ENCODE measurements at places on chromosomes 13 and 19.

- no peak for DNase-seq
These were observed 2.6 kb downstream of the P2RY11 start for GRCh38 chr19:10113964-10114650.

- DNase-seq = no peak
These were observed 34.6 kb upstream of the SLC10A2 start for GRCh38 chr13:103100830-103101229.

DNA sequence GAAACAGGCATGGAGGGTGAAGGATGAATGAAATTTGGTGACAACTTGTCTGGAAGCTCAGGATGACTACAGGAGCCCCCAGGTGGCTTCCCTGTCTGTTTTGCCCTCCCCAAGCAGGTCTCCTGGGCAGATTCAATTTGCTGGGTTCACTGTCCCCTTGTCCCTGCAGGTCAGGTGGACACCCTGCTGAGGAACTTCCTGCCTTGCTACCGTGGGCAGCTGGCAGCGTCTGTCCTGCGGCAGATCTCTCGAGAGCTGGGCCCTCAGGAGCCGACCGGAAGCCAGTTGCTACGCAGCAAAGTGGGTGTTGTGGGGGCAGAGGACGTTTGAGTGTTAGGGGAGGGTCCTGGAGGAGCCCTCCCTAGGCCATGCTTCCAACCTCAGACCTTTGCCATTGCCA lies 19.1 kb downstream of the PGLS start:
- DNase-seq = no peak

DNA sequence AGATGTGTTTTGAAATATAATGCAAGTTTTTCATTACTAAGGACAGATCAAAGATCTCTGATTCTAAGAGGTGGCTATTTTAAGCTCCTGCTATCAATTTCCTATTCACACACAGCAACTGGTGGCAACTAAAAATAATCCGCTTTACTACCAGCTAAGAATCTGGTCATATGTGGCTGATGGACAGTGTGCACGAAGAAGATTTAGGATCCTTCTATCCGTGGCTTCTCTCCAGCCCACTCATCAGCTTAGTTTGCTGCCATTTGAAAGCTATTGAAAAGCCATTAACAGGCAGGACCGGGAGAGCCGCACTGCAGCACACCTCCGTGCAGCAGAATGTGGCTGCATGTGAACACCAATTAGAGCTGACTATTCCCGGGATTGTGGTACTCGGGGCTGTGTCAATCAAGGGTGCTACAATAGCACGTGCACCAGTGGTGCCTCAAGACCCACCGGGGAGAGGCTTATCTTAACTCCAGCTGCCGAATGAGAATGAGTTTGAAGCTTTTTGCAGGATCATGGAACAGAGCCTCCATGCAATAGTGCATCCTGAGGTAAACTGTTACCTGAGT lies at the start of gene MYO16:
TSS of gene MYO16 (plus strand) at position 431 of the 572 bp plus-strand sequence. CDS start 234 bp downstream, outside the sequence.
- peak; percentile 3 for DNase-seq

GRCh38 chr13:100051070-100051469 lies 37.8 kb upstream of the PCCA start:
- no peak for DNase-seq

DNA sequence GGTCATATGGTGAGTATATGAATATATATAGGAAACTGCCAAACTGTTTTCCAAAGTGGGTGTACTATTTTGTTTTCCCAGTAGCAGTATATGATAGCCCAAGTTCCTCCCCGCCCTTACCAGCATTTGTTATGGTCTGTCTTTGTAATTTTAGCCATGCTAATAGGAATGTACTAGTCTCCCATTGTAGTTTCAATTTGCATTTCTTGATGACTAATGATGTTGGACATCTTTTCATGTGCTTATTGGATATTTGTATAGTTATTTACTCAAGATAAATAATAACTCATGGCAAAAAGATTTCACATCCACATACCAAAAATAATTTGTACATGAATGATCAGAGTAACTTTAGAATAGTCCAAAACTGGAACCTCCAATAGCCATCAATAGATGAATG lies 75.3 kb upstream of the SERP2 start:
- no peak for DNase-seq

DNA sequence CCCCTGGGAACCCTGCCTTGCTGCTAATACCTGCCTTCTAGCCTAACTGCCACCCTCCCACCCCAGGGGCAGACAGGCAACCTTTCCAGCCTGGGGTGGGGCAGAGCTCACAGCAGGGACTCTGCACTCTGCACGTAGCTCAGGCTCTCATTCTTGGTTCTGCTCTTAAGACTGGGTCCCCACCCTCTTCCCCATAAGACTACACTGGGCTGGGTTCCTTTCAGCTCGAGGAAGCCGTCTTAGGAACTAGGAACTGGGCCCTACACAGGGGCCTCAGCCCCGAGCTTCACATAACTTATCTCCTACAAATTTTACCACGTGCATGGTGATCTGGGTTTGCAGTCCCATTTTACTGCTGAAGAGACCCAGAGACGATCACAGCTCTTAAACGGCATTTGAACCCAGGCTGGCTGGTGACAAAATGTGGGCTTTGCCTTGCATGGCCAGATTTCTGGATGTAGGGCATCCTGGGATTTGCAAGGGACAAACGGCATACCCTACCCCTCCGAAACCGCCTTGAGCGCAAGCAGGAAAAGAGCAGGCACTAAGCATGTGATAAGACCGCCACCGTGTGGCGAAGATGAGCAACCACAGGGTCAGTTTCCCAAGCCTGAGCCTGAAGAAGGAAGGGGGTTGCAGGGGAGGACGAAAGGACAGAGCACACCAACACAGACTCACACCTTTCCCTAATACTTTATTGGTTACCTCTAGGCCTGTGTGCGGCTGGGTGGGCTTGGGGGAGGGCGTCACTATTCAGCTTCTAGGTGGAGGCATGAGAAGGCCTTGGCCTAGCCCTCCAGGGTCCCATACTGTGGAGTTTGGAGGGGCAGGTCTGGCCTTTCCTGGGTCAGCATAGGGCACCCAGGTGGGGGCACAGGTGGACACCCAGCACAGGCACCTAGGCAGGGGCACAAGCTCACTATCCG lies 5.1 kb downstream of the JUNB start:
- peak; percentile 91 for DNase-seq

DNA sequence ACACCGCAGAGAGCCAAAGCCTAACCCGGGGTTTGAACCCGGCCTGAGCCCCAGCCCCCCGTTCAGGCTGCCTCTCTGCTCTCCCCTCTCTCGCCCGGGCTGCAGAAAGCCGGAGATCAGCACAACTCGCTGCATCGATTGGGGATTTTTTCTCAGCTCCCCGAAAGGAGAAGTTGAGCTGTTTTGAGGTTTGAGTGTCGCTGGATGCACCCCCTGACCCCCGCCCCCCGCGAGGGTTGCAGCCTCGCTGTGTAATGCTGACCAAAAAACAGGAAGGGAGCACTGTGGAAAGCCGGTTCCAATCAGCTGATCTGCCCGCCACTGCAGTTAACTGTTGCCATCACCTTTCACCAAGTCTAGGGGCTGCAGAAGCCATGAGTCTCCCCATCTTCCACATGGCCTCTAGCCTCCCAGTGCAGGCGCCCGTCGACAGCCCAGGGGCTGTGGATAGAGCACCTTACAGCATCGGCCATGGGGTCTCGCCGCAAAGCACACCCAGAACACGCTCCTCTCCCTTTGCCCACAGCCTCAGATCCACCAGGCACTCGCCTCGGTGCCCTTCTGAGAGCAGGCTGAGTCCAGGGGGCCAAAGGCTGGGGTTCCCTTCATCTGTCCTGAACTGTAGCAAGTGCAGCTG lies 34.5 kb downstream of the MYO9B start:
- no peak for DNase-seq

GRCh38 chr19:19356901-19357566 lies 36.4 kb downstream of the MAU2 start:
- no peak for DNase-seq

GRCh38 chr19:41928221-41928683 lies at the start of gene ERFL:
TSS of gene ERFL (minus strand) at chr19:41928449. CDS start at chr19:41912919, 15,530 bp downstream.
- DNase-seq = peak; percentile 38

- DNase-seq = no peak
These were observed 19.3 kb downstream of the SLC25A30 start for GRCh38 chr13:45398877-45399276.

GRCh38 chr13:106096661-106097092 lies 438.8 kb downstream of the EFNB2 start:
- no peak for DNase-seq

- DNase-seq = no peak
These were observed 22.4 kb downstream of the AMER2 start for GRCh38 chr13:25149711-25150110.

GRCh38 chr13:45194081-45194939 lies 6.5 kb downstream of the KCTD4 start:
- peak; percentile 80 for DNase-seq

DNA sequence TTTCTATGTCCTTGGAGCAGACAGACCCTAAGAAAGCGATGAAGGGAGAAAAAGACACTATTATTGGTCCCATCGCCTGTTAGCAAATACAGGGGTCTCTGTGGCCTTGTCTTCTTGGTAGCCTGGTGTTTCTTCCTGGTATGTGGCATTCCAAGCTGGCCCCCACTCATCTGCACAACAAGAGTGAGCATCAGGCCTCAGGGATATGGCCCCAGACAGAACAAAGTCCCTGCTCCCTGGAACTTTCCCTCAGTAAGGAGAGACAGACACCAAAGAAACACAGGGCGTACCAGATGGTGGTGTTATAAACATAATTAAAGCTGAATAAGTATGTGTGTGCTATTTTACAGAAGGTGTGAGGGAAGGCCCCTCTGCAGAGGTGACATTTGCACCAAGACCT lies 48.2 kb upstream of the KPNA3 start:
- DNase-seq = no peak

DNA sequence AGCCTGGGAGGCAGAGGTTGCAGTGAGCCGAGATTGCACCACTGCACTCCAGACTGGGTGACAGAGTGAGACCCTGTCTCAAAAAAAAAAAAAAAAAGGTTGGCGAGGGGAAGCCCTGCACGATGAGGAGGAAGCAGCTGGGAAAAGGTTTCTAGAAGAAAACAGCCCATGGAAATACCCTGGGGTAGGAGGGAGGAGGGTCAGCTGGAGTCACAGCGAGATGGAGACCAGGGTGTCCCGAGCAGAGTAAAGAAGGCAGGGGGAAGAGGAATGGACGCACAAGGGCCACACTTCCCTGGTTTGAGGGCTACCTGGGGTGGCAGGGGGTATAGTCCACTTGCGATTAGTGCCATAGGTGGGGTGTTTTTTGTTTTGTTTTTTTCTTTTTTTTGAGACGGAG lies 6.4 kb downstream of the KANK3 start:
- no peak for DNase-seq

DNA sequence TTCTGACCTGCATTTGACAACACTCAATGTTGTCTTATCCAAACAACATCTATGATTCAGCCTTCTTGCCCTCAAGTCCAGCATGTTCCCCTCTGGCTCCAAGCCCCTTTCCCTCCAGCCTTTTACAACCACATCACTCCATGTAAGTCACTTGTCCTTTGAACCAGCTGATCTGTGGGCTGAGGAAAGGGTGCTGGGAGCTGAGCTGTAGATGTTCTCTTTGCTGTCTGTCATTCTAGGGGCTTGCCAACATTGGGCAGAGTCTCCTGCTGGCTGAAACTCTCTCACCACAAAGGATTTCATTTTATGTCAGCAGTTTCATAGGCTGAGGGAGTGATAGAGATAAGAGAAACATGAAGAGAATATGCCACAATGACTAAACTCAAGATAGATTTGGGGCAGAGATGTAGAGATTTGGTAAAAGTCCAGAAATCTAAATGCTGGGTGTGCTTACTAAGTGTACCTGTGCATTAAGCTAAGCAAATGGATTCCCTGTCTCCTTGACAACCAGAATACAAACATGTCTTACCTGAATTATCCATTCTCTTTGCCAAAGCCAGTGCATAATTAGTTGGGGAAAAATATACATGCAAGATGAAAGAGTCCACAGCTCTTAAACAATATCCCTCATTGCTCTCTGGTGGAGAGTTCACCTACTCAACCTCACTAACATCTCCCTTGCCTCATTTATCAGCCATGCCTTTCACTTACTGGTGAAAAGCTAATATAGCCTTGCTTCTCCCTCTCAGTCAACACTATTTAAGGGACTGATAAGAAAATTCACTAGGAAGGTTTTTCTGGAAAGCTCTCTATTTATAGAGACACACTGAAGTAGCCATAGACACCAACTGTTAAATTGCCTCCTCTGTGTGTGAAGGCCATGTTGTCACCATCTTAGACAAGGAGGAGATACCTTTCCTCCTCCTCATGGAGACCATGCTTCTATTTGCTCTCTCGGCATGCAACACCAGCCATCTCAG lies 175.5 kb upstream of the SERP2 start:
- DNase-seq = peak; percentile 36

- DNase-seq = peak; percentile 22
These were observed 3.5 kb downstream of the FOSB start for GRCh38 chr19:45471111-45471930.

DNA sequence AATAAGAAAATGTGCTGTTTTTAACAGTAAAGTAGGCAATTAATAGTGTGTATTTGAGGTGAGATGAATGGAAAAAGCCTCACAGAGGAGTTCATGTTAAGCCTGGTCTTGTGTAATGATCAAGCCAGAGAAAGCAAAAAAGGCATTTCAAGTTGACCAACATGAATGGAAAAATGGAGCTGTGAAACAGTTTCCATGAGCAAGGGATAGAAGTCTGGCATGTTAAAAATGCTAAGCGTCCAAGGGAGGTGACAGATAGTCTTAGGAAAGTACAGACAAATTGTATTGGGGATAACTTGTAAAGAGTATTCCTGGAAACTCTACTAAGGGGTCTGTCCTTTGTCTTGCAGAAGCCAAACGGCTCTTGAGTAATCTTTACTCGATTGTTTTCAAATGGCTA lies 506.8 kb upstream of the ATXN8OS start:
- peak; percentile 30 for DNase-seq

GRCh38 chr13:46129955-46130618 lies 25.3 kb upstream of the CPB2 start:
- no peak for DNase-seq

GRCh38 chr19:8361921-8362793 lies 1.8 kb upstream of the ANGPTL4 start:
- DNase-seq = peak; percentile 99

DNA sequence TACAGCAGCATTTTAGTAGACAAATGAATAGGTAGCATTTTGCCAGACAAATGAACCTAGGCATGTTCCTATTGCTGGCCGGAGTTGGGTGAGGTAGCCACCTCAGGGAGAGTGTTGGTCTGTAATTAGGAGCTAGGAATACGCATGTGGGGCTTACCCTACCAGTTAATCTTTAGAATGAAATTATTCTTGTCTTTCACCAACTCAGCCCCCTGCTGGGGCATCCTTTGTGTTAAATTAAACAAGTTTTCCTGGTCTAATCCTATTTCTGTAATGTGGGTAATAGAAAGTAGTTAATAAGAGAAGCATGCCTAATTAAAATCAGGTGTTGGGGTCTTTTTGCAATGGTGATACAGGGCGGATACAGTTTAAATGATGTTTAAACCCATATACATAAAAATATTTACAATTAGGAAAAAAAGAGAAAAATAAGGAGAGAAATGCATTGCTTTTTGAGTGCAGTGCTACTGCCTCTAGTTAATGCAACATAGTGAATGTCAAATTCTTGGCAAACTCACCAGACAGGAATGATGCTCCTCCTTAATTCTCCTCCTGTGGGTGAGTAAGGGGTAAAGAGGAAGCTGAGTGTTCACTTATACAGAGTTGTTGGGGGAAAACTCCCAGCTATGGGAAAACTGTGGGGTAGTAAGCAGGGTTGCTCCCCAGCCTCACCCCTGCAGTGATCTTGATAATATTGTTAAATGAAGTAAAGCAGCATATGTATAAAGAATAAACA lies 276.4 kb upstream of the EDNRB start:
- peak; percentile 15 for DNase-seq

GRCh38 chr19:13700621-13701020 lies 63.7 kb upstream of the MRI1 start:
- DNase-seq = no peak

Data from astrocyte of the hippocampus (primary cell).